ENCODE measurements at places on chromosomes 5 and 9.

GRCh38 chr5:39190311-39191102, 28.9 kb downstream of the FYB1 start:
- DNase-seq: no peak

- no peak for DNase-seq
Observed at GRCh38 chr9:27528886-27529315, 713 bp downstream of the MOB3B start.

DNA sequence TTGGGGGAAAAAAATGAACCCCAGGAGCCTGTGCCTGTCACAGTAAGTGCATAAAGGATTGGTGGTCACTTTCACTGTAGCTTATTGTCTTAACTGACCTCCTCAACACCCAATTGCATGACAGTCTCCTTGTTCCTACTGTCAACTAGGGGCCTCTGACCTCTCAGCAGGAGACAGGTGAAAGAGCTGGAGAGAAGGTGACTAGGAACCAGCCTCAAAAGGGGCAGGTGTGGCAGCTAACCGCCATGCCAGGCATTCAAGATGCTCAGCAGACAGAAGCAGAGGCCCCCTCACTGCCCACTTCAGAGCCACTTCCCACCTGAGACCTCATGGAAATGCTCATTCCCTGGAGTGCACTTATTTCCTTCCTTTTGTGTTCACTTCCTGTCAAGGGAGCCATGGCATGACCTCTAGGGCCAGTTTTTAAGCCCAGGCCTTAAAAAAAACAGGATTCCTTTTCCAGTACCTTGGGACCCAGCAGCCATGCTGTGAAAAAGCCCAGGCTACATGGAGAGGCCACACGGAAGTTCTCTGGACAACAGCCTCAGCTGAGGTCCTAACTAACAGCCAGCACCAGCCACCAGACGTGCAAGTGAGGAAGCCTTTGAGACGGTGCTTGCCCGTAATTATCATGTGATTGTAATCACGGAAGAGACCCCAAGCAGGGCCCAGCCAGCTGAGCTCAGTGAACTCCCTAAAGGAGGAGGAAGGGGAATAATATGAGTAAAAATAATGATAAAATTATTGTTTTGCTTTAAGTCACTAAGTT, 74.9 kb downstream of the NSUN2 start:
- no peak for DNase-seq

DNA sequence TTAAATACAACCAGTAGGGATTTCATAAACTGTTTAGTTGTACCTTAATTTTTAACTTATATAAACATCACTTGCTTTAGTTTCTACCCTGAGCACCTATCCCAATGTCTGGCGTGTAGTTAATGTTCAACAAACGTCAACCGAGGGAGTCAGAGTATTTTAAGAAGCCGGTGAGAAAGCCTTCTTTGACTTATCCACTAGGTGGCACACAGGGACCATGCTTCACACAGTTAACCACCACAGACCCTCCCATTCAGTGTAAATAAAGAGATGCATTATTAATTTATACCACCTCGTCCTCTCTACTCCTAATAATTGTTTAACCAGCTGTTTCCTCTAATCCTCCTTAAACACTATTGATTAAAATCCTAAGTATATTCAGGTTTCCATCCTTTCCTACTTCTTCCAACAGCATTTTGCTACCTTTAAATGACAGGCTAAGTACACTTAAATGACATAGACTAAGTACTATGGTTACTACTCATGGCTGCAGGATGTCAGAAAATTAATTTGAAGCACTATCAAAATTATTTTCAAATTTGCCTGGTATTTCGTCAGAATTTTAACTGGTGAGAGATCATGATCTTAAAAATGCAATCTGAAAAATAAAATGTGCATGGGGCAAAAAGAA, 2.3 kb downstream of the HAPLN1 start:
- no peak for DNase-seq

Data from stimulated activated CD8-positive, alpha-beta memory T cell treated with anti-CD3 and anti-CD28 coated beads, Interleukin-7, amount 100 ng/mL, for 1 hour (primary cell).